Pons (tissue), 1 donor: ENCODE measurements at places on chromosomes 1 and 21.

GRCh38 chr1:13812456-13813397, 112.7 kb downstream of the PRDM2 start:
- DNase-seq, result no peak

- no peak for DNase-seq
These were observed 132.7 kb downstream of the PLPPR4 start for GRCh38 chr1:99397029-99397428.

GRCh38 chr21:14275702-14276205, 59.8 kb downstream of the RBM11 start:
- no peak for DNase-seq

GRCh38 chr21:27953340-27954045, 986.6 kb upstream of the ADAMTS5 start:
- no peak for DNase-seq

GRCh38 chr1:115134231-115134630, 44.9 kb upstream of the TSPAN2 start:
- DNase-seq, result no peak

DNA sequence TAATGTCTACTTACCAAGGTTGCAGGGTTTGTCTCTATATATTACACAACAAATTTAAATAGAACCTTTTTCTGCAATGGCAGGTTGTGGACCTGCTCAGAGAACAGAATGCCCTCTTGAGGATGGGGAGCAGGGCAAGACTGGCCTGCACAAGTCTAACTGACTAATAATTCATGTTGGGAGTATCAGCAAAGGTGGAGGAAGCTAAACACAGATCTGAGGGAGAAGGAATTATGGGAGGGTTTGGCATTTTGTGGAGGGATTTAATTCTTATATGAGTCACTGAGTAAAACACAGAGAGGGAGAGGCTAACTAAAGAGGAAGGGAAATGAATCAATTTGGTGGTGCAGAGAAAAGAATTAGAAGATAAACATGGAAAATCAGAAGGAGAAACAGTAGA, 40.0 kb downstream of the CLDN17 start:
- DNase-seq, result no peak

DNA sequence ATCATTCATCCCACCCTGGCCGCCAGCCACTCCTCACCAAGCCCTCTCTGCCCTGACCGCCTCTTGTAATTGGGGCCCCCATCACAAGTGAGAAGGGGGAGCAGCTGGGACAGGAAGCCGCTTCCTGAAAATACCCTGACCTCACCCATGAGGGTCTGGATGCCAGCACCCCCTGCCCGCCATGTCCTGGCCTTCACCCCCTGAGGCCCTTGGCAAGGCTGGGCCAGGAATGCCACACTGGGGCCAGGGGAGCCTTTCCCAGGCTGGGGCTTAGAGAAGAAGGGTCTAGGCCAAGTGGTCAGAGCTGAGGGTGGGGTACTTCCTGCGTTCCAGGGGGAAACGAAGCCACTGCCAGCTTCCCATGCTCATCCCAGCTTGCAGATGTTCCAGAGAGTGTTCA, 60.5 kb downstream of the TAS1R2 start:
- DNase-seq, result no peak

DNA sequence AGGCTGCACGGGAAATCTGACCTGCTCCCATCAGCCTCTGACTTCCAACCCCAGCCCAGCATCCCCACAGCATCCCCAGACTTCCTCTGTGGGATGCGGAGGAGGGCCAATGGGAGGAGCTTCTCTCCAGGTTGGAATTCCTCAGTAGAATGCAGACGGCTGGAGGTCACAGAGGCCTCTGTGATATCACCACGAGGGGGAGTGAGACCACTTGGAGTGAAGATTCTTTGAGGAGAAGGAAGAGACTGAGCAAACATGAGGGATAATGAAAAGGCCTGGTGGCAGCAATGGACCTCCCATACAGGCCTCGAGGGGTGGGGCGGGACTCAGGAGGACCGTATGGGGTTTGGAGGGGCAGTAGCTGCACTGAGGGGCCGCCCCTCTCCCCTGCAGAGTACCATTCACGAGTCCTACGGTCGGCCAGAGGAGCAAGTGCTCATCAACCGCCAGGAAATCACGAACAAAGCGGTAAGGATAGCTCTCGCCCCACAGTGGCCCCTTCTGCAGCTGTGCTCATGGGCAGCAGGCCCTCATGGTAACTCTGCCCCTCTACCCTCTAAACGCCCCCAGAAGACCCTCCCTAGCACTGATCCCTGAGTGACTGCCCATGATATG, at the start of gene CATSPER4:
Gene CATSPER4, plus strand, starts transcription at position 230 of the 615 bp plus-strand sequence. Its CDS starts 26 bp downstream, at position 256.
- DNase-seq, result peak; percentile 22

DNA sequence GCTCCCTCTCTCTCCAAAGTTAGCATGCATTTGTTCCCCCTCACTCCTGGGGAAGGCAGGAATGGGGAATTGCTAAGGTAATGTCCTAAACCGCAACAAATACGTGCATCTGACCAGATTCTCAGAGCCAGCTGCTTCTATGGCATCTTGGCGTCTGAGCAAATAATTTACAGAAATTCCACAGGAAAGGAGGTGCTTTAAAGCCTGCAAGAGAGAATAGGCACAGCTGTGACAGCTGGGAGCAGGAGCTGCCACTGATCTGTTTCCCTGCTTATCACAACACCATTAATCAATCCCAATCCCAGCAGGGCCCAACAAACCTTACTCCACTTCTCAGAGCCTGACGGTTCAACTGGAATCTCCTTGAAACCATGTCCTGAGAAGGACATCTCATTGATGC, 83.5 kb upstream of the ZNF281 start:
- no peak for DNase-seq

DNA sequence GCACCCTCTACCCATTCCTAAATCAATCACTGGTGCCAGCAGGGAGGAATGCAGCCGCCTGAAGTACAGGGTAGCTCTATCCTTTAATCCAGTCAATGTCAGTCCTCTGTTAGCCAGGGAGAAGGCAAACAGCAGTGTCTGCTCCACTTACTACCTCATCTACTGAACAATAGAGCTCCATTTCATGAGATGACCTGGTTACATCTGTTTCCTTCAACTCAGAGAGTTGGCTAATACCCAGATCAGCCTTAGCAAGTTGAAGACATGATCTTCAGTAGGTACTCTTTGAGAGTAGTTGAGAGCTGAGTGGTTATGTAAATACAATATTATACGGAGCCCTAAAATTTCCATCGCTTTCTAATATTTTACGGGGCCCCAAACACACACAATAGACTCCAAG, 46.1 kb upstream of the CD34 start:
- no peak for DNase-seq

DNA sequence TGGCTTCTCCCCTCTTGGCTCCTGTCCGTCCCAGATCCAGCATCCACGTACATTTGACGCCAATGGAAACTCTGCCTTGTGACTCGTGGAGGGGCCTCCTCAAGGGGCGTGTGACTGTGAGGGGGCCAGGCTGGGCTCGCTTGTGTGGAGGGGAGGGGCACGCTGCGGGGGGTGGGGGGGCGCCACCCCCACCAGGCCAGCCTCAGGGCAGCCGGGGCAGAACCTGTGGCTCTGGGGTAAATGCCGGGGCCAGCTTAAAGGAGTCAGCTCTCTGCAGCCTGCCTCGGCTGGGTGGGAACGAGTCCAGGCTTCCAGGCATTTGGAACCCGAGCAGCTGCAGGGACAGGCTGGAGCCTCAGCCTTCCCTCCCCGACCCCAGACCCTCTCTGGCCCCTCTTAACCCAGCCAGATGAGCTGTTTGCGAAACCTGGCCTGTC, 94.1 kb downstream of the SIK1 start:
- no peak for DNase-seq

GRCh38 chr1:91022518-91022929, 689 bp upstream of the ZNF644 start:
- DNase-seq, result no peak

- DNase-seq, result no peak
These were observed 140.5 kb upstream of the MAP1LC3C start for GRCh38 chr1:242139442-242139841.

DNA sequence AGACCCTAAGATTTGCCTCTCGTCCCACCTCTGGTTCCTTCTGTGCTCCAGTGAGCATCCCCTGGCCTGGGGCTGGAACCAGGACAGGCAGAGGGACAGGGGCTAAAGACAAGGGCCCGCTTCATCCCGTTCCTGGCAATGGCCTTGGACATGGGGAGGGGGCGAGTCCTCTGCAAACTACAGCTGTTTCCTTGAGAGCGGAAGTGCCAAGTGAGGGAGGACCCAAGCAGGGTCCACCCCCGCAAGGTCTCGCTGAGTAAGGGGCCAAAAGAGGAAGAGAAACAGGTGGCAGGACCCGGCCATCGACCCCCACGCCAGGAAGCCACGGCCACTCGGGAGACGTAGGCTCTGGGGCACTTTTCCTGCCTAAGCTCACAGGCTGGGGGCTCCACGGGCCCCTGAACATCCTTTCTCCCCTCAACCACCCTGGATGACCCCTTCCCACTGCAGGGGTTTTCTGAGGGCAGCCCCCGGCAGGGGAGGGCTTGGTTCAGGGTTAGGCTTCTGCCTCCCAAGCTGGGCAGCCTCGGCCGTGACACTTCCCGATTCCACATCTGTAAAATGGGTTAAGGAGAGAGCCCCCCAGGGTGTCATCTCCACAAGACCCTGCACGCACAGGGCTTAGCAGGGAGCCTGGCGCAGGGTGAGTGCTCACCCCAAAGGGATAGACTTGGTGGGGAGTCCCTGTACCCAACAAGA, 17.9 kb upstream of the PLEKHG5 start:
- no peak for DNase-seq

GRCh38 chr1:175216444-175216843, 23.9 kb upstream of the KIAA0040 start:
- no peak for DNase-seq

GRCh38 chr1:158311066-158311465, 20.3 kb downstream of the CD1B start:
- DNase-seq, result no peak

DNA sequence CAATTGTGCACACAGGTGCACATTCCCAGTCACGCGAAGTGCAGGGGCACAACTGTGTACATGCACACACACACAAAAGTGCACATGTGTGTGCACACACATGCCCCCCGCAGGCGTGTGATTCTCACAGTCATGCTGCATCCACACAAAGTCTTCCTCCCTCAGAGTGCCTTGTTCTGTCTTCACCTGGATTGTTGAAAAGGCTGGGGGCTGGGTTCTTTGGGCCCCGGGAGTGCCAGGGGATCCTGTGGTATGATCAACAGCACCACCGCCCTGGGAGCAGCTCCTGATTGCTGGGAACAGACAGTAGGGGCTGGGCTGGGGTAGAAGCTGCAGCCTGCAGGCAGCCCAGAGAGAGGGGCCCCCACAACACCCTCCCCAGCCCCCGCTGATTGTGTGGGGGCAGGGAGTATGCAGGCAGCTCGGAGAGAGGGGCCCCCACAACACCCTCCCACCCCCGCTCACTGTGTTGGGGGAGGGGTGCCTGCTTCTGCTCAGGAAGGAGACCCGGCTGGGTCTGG, 3.4 kb downstream of the COL18A1 start:
- DNase-seq, result no peak

DNA sequence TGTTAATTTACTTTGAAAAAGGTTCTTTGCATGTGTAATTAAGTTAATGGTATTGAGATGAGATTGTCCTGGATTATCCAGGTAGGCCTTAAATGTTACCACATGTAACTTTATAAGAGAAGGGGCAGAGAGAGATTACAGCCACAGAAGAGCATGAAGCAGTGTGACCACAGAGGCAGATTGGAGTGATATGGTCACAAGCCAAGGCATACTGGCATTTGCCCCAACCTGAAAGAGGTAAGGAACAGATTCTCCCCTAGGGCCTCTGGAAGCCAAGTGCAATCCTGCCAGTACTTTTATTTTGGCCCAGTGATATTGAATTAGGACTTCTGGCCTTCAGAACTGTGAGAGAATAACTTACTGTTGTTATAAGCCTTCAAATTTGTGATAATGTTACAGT, 23.0 kb downstream of the RNF2 start:
- no peak for DNase-seq

- no peak for DNase-seq
These were observed 548.2 kb downstream of the PTPRU start for GRCh38 chr1:29784276-29785136.

- DNase-seq, result no peak
These were observed 345.8 kb downstream of the KIF26B start for GRCh38 chr1:245500546-245500945.

DNA sequence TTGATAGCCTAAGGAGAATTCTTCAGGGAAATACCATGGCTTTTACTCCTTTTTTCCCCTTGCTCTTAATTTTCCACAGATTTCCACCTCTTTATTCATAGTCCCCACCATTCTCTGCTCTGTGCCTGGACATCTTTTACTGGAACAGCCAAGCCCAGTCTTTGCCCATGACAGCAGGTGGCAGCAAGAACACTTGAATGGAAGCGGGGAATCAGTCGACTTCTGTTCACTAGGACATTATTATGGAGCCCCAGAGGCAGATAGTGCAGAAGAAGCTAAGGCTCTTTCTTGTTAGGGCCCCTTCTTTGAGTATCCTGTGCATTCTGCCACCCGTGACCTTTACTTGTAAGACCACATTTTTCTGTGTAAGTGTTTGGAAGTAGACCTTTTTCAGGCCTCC, 6.3 kb downstream of the OR14I1 start:
- DNase-seq, result peak; percentile 9

DNA sequence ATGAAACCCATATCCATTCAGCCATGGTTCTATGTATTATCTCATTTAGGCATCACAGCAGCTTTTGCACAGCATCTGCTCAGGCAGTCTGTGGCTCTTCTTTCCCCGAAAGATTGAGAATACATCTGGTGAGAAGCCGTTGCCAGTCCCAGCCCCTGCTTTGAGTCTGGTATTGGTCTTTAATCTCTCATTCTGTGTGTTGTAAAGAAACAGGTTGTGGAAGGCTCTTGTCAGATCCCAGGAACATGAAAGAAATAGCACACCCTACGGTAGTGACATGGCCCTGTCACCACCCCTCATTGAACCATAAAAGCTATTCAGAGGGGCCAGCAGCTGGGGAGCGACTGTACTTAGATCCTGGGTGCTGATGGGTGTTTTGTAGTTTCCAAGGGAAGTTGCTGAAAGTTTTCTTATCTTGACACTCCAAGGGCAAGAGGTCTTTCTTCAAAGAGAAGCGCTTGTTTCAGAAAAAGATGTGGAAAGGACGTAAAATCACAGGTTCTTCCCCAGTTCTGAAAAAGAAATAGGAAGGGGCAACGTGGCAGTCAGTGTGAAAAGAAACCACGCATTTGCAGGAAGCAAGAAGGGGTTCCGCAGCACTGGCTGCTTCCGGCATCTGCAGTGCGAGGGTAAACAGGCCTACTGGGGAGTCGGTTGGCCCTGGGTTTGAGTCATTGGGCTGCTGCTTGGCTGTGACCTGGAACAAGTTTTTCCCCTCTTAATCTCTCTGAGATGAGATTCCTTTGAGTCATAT, 145.0 kb downstream of the DHRS3 start:
- DNase-seq, result no peak

DNA sequence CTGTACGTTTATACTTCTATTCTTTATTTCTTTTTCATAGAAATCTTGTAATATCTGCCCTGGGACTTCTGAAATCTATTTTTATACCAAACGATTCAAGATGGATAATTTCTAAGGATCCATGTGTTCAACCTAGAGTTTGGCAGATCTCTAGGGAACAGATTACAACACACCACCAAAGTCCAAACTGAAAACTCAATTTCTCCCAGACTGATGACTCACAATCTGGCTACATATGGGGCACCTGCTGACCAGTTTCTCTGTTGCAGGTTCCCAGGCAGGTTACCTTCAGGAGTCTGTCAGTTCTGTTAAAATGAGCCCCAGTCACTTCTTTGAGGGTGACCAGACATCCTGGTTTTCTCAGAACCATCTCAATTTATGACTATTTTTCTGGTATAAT, 439.4 kb downstream of the GPATCH2 start:
- no peak for DNase-seq

- DNase-seq, result no peak
These were observed 103.2 kb downstream of the PKN2 start for GRCh38 chr1:88787023-88787903.
